AG09309 (cell line): ENCODE measurements at places on chromosomes 7 and 10.

- DNase-seq = no peak
These were observed 42.1 kb upstream of the ANAPC16 start for GRCh38 chr10:72173619-72174296.

GRCh38 chr10:77863446-77863845 lies 63.1 kb downstream of the DLG5 start:
- DNase-seq = no peak

DNA sequence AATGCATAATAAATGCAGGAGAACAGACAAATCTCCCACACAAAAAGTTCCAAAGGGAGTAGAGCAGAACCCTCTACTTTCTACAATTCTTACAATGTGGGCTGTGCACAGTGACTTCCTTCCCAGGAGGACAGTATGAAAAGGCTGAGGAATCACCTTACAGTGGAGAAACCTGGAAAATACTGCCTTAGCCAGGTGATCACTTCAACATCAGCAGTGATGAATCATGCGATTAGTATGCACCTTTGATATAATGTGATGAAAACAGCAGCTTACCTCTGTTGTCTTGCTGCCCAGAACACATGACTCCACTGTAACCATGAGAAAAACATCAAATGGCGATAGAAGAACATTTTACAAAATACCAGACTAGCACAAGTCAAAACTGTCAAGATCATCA lies 329.7 kb upstream of the POM121L12 start:
- no peak for DNase-seq

- no peak for DNase-seq
These were observed 7.3 kb downstream of the SCART1 start for GRCh38 chr10:133461027-133461426.

GRCh38 chr10:133465191-133465949 lies 11.6 kb downstream of the SCART1 start:
- DNase-seq = no peak

GRCh38 chr10:120077707-120078492 lies 185.4 kb downstream of the SEC23IP start:
- no peak for DNase-seq

DNA sequence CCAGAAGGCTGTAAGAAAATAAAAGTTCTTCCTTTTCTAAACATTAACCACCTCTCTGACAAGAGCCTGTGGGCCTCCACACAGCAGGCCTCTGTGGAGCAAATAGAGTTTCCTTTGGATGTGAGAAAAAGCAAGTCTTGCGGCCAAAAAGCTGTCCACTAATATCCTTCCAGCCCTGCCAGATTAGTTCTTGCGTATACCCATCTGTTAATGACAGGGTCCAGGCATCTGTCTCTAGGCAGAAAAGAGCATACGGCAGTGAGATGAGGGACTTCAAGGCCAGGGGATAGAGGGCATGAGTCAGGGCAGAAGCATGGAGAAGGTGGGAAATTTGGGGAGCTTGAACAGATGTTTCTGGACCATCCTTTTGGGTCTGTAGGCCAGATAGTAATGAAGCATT lies 164.9 kb downstream of the NSUN6 start:
- no peak for DNase-seq

- DNase-seq = no peak
These were observed 95.5 kb upstream of the RNF32 start for GRCh38 chr7:156544919-156545715.

DNA sequence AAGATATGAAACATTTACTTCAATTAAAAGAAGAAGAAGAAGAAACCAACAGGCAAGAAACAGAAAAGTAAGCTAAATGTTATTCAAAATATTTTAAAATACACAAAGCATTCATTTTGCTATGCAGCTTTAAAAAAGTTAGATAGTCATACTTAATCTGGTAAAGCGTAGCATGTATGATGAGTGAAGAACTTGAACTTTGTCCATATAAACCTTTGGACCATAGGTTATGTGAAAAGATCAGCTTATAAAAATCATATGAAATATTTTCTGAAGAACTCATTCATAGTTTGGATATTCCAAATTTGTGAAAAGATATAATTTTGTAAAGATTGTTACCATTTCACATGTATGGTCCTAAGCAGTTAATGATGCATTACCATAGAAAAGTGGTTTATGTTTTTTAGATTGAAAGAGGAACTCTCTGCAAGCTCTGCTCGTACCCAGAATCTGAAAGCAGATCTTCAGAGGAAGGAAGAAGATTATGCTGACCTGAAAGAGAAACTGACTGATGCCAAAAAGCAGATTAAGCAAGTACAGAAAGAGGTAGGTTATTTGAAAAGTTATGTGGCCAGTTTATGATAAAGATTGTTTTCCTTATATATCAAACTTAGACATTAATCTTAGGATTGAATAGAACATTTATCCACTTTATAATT lies 37.3 kb downstream of the KIF20B start:
- DNase-seq = no peak

DNA sequence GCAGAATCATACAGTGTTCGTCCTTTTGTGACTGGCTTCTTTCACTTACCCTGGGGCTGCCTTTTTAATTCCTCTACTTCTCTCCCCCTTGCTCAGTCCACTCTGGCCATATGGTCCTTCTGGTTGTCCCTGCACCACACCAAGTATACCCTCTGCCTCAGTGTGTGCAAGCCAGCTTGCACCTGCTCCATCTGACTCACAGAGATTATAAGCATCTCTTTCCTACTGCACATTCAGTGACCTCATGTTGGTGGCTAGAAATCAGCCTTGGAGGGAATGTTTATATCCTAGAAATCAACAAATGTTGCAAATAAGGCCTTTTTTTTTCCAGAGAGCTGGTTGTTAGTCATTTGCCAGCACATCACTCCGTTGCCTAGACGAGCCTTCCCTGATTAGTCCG lies 67.5 kb upstream of the C10orf90 start:
- DNase-seq = no peak

DNA sequence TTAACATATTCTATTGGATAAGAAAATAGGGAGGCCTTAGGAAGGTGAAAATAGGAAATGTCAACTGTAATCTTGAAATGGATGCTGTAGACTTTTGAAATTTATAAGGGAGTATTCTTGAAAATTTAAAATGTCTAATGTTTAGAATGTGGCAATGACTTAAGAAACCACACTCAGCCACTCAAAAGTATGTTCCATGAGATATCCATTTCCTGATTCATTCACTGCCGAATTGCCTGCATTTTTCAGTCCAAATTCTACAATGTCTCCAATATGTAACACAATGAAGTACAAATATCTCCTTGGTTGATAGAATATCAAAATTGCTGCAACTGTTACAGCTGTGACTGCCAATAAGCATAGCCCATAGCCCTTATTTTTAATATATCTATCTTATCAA lies 25.9 kb downstream of the PRKG1 start:
- DNase-seq = no peak

DNA sequence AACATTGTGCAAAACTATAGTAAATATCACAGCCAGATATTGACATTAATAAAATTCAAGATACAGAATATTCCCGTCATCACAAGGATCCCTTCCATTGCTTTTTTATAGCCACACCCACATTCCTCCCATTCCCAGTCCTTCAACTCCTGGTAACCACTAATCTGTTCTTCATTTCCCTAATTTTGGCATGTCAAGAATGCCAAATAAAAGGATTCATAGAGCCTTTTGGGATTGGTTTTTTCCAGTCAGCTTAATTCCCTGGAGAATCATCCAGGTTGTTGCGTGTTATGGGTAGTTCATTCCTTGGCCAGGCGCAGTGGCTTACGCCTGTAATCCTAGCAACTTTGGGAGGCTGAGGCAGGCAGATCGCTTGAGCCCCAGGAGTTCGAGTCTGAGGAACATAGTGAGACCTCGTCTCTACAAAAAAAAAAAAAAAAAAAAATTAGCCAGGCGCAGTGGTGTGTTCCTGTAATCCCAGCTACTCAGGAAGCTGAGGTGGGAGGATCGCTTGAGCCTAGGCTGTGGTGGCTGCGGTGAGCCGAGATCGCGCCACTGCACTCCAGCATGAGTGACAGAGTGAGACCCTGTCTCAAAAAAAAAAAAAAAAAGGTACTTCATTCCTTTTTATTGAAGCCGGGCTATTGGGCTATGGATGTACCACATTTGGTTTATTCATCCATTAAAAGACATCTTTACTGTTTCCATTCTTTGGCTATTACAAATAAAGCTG lies 2.7 kb downstream of the OGDH start:
- peak; percentile 83 for DNase-seq

DNA sequence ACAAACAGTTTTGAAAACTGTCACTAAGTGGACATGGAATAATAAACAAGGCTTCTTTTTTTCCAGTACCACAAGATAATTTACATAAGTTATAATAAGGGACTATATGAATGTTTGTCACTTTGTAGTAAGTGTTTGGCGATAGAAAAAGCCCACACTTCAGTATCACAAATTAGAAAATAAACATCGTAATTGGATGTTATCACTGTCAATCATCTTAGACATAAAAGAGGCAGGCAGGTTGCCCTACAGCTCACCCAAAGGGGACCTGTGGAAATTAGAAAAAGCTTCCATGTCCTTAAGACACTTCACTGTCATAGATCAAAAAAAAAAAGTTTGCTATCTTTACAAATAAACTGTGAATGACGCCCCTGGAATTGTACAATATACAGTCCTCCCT lies 3.6 kb upstream of the NOC3L start:
- no peak for DNase-seq

DNA sequence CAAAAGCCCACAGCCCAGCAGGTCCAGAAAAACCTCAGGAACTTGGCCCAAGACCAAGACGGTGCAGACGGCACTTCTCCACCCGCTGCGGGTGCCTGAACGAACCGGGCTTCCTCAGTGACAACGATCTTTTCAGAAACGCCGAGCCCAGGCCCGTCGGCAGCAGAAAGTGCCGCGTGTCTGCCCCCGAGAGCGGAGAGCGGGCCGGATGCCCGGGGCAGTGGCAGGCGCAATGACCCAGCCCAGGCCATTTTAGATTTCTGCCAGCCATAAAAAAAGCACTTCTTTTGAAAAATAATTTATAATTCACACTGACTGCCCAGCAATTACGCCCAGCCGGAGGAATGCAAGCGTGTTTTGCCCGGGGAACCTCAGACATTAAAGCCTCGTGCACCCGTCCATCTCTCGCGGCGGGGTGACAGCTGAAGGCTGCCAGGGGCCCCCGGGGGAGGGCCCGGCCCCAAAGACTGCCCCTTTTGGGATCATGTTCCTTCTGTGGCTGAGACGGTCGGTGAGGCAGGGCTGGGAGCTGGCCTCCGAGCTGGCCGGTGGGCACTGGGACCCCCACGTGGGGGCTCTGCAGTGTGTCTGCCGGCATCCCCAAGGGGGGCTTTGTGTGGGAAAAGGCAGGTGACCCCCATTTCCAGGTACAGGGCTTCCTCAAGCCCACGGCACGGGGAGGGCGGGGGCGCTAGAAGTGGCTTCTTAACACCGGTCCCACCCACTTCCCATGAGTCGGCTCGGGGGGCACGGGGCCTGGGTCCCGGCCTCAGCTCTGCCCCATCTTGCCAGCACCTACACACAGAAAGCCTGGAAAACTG lies 71.3 kb upstream of the PDGFA start:
- DNase-seq = no peak

GRCh38 chr7:121752706-121753105 lies 120.3 kb upstream of the PTPRZ1 start:
- DNase-seq = peak; percentile 1

DNA sequence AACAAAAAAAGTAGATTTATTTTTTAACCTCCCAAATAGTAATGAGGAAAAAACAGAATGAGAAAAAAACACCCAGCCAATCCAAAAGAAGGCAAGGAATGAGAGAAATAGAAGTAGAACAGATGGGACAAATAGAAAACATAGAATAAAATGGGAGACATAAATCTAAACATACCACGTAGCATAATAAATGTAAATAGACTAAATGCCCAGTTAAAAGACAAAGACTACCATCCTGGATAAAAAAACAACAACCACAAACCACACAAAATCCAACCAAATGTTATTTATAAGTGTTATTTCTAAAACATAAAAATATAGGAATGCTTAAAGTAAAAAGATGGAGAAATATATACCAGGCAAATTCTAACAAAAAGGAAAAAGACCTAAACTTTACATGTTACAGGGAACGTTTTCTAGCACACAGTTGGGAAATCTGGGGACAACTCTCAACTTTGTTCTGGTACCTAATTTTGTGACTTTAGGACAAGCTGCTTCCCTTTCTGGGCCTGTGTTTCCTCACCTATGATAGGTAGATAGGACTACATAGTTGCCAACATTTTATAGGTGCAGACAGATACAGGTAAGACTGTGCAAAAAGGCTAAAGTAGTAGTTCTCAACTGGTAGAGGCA lies 98.4 kb downstream of the SPDYE5 start:
- no peak for DNase-seq
